Myometrial cell (primary cell): ENCODE measurements at places on chromosomes 3 and 15. TPM values are rescaled to one million over a fixed set of nuclear protein-coding genes. Genes with fewer than 3 reads are reported as not detected.

Gene SPINK8
- not detected in 2 replicates for total RNA-seq

Gene GCSAM
- not detected in 2 replicates for total RNA-seq

Gene GP9
- total RNA-seq: not detected in 2 replicates

Gene CP
- total RNA-seq: under 0.01 TPM in 1 of 2 replicates, not detected in the other

Gene WWTR1
- 32.1 and 32.3 TPM in 2 replicates for total RNA-seq

Gene TIMP4
- 12.9 and 21.3 TPM in 2 replicates for total RNA-seq

Gene B4GALT4
- total RNA-seq: 38.8 and 41.5 TPM in 2 replicates

Gene GOLGA8N
- 0.71 and 2.3 TPM in 2 replicates for total RNA-seq

Gene C3orf20
- total RNA-seq: not detected in 2 replicates

Gene MOBP
- not detected in 2 replicates for total RNA-seq

Gene CCDC66
- 3.2 TPM in 2 replicates for total RNA-seq

Gene HIGD2B
- total RNA-seq: not detected in 2 replicates

Gene OGG1
- 26.9 and 39.8 TPM in 2 replicates for total RNA-seq

Gene PRRT3
- total RNA-seq: 2.0 and 2.3 TPM in 2 replicates

Gene ZNF385D
- 0.35 and 6.6 TPM in 2 replicates for total RNA-seq

Gene SENP8
- 1.4 and 3.5 TPM in 2 replicates for total RNA-seq

Gene HDDC3
- 9.2 and 20.7 TPM in 2 replicates for total RNA-seq

Gene RARB
- 34.4 and 37.2 TPM in 2 replicates for total RNA-seq

Gene IL12A
- 1.2 and 1.7 TPM in 2 replicates for total RNA-seq

Gene APOD
- total RNA-seq: 5.5 and 9.2 TPM in 2 replicates

Gene CFAP100
- total RNA-seq: not detected in 2 replicates

Gene CPNE4
- not detected in 2 replicates for total RNA-seq

Gene C3orf70
- total RNA-seq: 0.18 and 0.29 TPM in 2 replicates

Gene SLC28A2
- not detected in 2 replicates for total RNA-seq

Gene ELP6
- total RNA-seq: 26.5 and 37.0 TPM in 2 replicates

Gene ZDHHC19
- total RNA-seq: not detected in 2 replicates

Gene PCYT1A
- total RNA-seq: 84.5 and 114 TPM in 2 replicates

Gene C3orf52
- 2.1 and 2.9 TPM in 2 replicates for total RNA-seq

Gene BAHD1
- total RNA-seq: 9.4 and 11.2 TPM in 2 replicates

Gene CCR5
- not detected in 2 replicates for total RNA-seq

Gene QTRT2
- total RNA-seq: 8.9 and 10.6 TPM in 2 replicates

Gene HERC2
- 18.7 and 23.4 TPM in 2 replicates for total RNA-seq

Gene ACTRT3
- 1.7 and 3.4 TPM in 2 replicates for total RNA-seq

Gene ZIC1
- not detected in 2 replicates for total RNA-seq

Gene TMCO5A
- not detected in 2 replicates for total RNA-seq

Gene ARL13B
- 6.6 and 8.7 TPM in 2 replicates for total RNA-seq

Gene ENTPD3
- not detected in 2 replicates for total RNA-seq

Gene TTC21A
- total RNA-seq: 2.0 and 6.0 TPM in 2 replicates

Gene THBS1
- total RNA-seq: 114 and 120 TPM in 2 replicates

Gene CHRM5
- total RNA-seq: not detected in 2 replicates

Gene HIGD1A
- total RNA-seq: 192 and 225 TPM in 2 replicates

Gene PPP1R14D
- total RNA-seq: not detected in 2 replicates

Gene GCNT3
- total RNA-seq: not detected in 2 replicates

Gene FBXO45
- 6.4 and 8.4 TPM in 2 replicates for total RNA-seq

Gene RASGRP1
- total RNA-seq: 1.2 and 4.1 TPM in 2 replicates

Gene DIS3L
- 21.3 and 30.0 TPM in 2 replicates for total RNA-seq

Gene SLC9C1
- total RNA-seq: not detected in 2 replicates

Gene ZKSCAN7
- total RNA-seq: 4.9 and 5.7 TPM in 2 replicates

Gene DAG1
- 82.2 and 84.0 TPM in 2 replicates for total RNA-seq

Gene CELF6
- not detected in 2 replicates for total RNA-seq

Gene LNP1
- 2.1 and 2.9 TPM in 2 replicates for total RNA-seq

Gene NOX5
- 0.29 and 0.71 TPM in 2 replicates for total RNA-seq

Gene SPINT1
- total RNA-seq: 8.4 and 9.0 TPM in 2 replicates

Gene EIF4E3
- 1.1 and 4.0 TPM in 2 replicates for total RNA-seq
